ENCODE measurements at places on chromosomes 2 and 18.

GRCh38 chr2:11744631-11745394 lies 1.6 kb upstream of the LPIN1 start:
- DNase-seq, result no peak

DNA sequence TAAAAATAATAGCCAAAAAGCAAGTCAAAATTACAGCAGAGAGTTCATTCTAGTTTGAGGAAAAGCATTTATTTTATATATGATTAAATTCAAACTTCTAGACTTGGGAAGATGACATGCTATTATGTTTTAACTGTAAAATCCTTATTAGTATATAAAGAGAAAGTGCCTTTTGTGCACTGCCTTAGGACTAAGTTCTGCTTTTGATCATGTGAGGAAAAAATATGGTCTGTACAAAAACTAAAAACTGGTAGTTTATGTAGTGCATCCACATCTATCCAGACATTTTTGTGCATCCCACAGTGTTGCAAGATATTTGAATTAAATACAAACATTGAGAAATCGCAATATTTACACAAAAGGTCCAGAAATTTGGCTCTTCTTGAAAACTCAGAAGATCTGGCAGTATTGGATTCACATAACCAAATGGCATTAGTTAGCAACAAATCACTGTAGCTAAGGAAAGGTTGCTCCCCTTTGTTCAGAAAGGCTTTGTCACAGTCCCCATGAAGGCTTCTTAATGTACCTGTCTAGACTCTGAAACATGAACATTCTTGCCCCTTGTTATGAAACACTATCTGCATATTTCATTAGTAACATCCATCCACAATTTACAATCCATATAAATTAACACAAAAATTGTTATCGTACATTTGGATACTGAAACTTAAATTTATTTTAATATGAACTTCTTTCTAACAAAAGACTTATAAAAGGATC lies 2.2 kb downstream of the MMADHC start:
- DNase-seq, result no peak

DNA sequence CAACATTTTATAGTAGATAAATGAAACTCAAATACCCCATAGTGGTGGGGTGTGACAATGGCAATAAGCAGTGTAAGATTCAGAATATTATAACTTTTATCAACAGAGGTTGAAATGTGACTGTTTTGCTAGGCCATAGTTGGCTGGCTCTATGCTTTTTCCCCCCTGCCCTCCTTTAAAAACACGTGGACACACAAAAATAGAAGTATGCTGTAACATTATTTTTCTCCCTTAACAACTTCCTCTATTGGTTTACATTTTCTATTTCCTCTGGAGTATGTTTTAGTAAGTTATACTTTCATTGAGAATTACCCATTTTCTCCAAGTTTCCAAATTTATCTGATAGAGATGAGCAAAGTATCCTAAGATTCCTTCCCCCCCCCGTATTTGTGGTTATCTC lies 31.1 kb downstream of the NDUFAF7 start:
- DNase-seq, result no peak

DNA sequence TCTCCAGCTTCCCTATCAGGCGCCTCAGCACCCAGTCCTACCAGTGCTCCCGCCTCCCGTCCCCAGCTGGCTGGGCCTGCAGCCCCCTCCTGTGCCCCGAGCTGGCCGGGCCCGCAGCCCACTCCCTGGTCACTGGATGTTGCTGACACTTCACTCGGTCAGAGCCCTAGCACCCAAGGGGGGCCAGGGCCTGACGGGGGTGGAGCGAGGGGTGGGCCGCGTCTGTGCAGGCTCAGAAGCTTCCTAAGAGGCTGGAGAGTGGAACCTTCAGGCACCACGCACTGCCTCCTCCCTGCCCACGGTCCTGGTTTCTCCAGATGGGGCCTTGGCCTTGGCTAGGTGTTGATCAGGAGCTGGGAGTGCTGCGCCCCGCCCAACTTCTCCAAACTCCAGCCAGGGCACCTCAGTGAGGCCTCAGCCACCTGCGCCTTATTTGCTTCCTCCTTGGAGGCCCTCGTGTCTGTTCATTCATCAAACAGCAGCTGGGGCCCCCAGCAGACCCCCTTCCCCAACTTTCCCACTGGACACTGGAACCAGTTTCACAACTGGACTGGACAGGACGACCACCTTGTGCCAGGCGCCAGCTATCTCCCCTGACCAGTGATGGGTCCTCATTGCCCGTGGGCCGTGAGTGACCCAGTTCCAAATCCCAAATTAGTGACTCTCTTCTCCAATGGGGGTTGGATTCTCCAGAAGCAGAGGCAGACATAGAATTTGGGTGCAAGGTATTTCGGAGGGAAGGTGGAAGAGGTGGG lies 16.7 kb downstream of the CAPN10 start:
- no peak for DNase-seq

DNA sequence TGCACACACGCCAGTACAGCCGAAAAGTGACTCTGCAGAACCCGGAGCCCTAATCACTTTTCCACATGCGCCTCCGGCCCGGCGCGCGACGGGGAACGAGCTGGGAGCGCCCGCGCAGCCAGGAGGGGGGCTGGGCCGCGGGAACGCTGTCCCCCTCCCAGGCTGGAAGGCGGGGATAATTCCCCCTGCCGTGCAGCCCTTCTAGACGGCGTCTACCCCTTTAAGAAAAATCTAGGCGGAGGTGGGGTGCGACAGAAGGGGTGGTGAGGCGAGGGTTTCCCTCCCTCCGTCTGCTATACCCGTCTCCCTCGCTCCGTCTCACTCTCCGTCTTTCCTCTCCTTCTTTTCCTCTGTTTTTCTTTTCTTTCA lies 2.4 kb downstream of the CYP26B1 start:
- no peak for DNase-seq

DNA sequence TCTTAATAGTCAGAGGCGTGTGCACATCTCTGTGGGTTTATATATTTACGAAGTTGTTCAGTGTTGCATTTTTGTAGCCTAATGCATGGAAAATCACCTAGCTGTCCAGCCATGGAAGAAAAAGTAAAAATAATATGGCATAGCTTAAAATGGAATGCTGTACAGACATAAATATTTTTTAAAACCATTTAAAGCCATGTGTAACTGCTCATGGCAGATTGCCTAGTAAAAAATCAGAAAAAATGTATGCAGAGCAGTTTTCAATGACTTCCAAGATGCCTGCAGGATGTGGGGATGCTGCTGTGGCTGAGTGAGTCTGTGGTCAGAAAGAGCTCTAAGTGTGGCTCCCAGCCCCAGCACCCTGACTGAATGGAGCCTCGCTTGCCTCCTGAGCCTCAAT lies 64.8 kb upstream of the ALKAL2 start:
- DNase-seq, result no peak

DNA sequence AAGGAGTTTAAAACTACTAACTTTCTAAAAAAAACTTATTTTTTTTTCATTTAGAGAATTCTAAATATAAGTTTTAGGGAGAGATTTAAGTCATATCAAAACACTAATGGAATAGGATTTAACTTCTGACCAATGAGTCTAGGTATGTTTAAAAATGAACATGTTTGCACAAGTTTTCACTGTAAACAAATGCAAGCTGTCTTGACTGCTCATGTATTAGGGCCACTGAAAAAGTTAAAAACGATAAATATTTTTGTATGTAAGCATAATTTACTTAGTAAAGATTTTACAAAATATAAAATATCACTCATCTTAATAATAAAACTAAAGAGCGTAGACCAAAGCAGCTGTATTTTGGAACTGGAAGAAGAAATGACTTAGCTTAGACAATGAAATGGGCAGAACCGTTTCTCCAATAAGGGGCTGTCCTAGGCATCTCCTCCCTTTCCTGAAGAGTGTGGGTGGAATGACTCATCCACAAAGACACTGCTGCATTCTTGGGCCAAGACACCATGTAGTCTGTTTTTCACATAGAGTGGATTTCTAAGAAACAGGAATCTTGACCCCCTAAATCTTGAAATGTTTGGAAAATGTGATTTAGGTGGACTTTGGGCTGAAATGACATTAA lies 118.8 kb downstream of the MEP1B start:
- no peak for DNase-seq

GRCh38 chr18:62919109-62919838 lies 203.9 kb downstream of the PHLPP1 start:
- no peak for DNase-seq

DNA sequence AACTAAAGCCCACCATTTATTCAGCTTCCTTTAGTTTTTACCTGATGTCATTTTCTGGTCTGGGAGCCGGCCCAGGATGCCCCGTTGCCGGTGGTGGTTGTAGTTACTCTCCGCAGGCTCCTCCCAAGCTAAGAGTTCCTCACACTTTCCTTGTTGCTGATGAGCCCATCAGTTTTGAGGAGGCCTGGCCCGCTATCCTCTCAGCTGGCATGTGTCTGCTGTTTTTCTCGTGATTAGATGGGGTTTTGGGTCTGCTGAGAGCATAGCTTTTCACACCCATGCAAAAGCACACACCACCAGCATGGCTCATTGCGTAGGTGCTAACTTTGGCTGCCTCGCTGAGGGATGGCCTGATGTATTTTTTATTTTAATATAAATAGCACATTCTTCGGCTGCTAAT lies 72.1 kb downstream of the PSMG2 start:
- DNase-seq, result no peak

DNA sequence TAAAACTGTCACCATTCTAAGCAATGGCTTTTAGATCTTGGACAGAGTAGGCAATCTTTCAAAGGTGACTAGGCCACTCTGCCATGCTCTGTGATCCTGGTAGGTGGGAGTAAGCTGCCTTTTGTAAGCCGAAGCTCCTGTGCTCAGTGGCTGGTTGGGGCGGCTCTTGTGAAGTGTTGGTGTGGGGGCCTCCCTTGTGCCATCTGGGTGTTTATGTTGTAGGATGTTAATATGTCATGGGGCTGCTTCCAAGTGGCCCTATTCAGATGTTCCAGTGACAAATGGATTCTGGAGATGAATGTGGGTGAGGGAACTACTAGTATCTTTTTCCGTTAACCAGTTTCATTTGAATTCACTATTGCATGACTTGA lies 116.8 kb upstream of the SPRED2 start:
- no peak for DNase-seq

- no peak for DNase-seq
Measured at GRCh38 chr2:149470046-149470445, 117.5 kb downstream of the MMADHC start.

DNA sequence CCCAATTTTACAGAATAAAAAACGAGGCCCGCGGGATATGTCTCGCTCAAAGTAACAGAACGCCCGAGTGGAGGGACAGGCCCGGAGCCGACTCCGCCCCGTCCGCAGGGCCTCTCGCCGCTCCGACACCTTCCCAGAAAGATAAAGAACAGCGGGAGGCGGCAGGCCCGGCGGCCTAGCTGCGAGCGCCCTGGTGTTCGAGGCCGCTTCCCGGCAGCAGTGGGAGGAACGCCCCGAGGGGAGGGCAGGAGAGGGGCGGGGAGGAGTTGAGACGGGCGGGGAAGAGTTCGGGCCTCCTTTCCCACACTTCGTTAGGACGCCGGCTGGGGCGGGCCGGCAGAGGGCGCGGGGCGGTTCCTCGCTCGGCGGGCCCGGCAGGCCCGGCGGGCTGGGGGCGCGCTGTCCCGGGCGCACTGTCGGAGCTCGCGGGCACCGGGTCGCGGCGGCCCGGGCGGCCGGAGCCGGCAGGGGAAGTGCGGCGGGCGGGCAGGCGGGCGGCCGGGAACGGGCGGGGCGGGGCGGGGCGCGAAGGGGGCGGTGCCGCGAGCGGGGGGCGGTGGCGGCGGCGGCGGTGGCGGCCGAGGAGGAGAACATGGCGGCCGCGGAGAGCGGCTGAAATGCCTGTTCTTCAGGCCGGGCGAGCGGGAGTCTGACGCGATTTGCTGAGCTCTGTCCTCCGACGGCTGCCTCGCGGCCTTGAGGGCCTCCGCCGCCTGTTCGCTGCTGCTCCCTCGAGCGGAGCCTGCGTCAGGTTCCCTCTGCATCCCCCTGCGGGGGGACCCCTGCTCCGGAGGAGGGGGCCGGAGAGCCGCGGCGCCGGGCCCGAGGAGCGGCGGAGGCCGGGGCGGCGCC lies at the start of gene NCOA1:
Gene NCOA1, plus strand, starts transcription at position 565 of the 852 bp plus-strand sequence. CDS start 167,424 bp downstream, outside the sequence.
- peak; percentile 85 for DNase-seq

DNA sequence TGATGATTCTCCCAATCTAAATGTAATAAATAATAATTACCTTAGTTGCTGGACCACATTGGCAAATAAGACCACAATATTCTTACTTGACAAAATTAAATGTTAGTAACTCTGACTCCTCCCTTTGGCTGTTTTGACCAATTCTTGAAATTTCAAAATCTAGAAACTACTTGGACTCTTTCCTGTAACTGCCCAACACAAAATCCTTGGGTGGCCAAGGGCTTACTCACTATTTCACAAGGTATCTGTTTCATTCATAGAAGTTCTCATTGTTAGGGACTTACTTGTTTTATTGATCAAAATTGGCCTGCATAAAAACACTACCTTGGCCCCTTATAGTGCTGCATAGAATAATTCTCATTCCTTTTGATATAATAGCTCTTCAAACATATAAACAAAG lies 19.4 kb downstream of the CDH20 start:
- no peak for DNase-seq

- no peak for DNase-seq
Measured at GRCh38 chr2:11998218-11998617, 251.8 kb downstream of the LPIN1 start.

GRCh38 chr18:46315161-46315560 lies 211.0 kb downstream of the HAUS1 start:
- DNase-seq, result no peak

DNA sequence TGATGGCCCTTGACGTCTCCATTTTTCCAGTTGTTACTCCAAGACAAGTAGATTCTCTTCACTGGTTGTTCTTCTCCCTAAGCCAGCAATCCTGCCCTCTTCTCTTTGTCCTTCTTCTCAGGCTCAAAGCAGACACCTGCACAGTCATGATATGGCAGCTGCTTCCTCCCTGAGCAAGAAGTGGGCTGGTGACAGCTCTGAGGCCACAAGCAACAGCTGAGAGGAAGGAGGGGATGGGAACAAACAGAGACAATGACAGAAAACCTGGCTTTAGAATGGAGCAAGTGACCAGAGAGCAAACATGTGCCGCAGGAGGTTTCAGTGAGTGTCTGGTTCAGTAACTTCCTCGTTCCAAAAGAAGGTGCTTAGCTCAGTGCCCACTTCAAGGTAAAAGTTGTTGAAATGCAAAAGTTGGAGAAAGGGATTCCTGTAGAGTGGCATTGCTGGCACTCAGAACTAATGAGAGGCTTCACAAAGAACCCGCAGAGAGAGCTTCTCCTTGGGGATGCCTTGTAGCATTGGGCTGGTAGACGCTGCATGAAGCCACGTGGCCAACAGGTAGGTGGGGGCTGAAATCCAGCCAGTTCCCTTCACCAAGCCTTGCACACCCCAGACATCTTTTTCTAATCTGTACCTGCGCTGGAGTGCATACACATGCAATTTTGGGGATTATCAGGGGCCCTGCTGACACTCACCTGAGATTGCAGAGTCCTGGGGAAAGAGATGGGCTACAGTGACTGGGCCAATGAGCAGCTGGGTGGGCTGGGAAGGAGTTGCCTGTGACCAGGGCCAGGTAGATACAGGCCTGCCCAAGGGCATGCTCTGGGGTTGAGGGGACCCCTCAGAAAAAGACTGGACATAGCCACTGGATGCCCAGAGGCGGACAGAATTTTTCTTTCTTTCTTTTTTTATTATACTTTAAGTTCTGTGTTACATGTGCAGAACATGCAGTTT lies 153.3 kb upstream of the RAB12 start:
- DNase-seq, result no peak

GRCh38 chr2:48749291-48750127 lies 6.0 kb downstream of the LHCGR start:
- DNase-seq, result no peak

Measured in stimulated activated CD8-positive, alpha-beta memory T cell treated with anti-CD3 and anti-CD28 coated beads, Interleukin-15, amount 100 ng/mL, for 48 hours (primary cell).